BE2C (cell line): ENCODE measurements at places on chromosomes 1 and 21.

DNA sequence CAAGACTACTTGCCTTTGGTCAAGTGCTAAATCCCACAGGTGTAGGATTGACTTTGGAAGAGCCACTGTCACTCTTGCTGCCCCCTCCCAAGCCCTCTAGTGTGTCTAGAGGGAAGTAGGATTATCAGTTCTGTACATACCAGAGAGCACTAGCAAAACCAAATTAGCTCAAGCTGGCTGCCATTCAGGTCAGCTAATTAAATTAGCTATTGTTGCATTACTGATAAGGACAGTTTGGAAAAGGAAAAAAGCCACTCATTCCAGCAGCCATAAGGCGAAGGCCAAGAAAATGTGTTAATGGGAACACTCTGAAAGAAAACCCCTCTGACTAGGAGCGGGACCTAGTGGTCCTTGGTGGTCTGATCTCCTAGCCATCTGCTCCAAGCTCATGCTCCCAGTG is 321.7 kb downstream of the PBX1 start:
- no peak for DNase-seq

- no peak for DNase-seq
Measured at GRCh38 chr1:154499446-154499845, 2.6 kb upstream of the TDRD10 start.

DNA sequence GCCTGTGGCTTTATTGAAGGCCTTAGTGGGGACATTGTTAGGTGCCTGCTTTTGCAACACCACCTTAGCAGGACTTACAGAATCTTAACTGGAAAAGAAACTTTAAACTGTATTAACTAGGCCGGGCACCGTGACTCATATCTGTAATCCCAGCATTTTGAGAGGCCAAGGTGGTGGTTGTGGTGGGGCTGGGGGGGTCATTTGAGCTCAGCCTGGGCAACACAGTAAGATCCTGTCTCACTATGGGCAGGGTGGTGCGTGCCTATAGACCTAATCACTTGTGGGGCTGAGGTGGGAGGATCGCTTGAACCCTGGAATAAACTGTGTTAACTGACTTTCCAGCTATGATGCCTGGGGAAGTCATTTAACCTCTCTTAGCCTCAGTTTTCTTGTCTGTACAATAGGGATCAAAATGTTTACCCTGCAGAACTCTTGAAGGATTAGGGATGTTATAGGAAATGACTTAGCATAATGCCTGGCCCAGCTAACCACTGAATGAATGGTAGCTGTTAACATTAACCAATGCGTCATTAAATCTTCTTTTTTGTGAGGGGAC is 39.5 kb downstream of the IER5 start:
- no peak for DNase-seq

DNA sequence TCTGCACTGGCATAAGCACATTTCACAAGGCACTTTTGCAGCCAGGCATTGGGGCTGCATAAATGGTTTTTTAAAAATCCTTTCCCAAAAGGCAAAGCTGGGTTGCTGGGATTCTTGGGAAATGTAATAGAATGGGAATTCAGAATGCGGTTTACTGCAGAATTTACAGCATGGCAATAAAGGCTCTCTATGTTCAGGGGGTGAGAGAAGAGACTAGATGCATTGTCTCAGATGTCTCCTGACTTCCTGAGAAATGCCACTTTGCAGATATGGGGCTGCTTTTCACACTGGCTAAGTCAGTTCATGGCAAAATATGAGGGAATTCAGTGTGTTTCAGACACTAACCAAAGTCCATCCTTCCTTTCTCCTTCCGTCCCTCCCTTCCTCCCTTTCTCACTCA is 13.5 kb downstream of the FCGR2B start:
- no peak for DNase-seq

DNA sequence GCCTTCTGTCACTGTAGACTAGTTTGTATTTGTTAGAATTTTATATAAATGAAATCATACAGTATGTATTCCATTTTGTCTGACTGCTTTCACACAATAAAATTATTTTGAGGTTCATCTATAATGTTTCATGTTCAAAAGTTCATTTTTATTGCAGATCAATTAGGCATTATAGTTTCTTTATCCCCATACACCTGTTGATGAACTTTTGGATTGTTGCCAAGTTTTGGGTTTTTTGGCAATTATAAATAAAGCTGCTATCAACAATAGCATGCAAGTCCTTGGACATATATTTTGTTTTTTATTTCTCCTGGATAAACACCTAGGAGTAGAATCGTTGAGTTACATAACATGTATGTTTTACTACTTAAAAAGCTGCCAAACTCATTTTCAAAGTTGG is 47.1 kb upstream of the FAM3B start:
- DNase-seq: no peak

- no peak for DNase-seq
Measured at GRCh38 chr1:173489149-173489600, 12.0 kb downstream of the PRDX6 start.

DNA sequence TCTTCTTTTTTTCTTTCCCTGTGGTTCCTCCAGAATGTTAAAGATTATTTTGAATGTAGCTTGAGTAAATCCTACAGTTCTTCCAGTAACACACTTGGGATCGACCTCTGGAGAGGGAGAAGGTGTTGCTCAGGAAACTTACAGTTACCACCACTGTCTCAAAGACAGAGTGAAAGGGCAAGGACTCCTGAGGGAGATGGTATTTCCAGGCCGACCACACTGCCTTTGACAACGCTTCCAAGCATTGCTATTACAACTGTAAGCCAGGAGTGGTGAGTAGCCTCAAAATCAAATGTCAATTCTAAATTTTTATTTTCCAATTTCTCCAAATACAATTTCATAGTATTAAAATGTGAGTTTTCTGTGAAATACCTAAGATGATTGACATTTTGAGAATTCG is 125.9 kb downstream of the PDE4B start:
- DNase-seq: no peak

GRCh38 chr21:45041351-45041805 is 33.0 kb upstream of the ADARB1 start:
- DNase-seq: peak; percentile 67

- no peak for DNase-seq
Measured at GRCh38 chr1:192104852-192105251, 53.4 kb upstream of the RGS18 start.

GRCh38 chr1:44313265-44313918 is 41.7 kb downstream of the ERI3 start:
- no peak for DNase-seq

- DNase-seq: no peak
Measured at GRCh38 chr1:207952617-207953542, 42.0 kb upstream of the CD34 start.

DNA sequence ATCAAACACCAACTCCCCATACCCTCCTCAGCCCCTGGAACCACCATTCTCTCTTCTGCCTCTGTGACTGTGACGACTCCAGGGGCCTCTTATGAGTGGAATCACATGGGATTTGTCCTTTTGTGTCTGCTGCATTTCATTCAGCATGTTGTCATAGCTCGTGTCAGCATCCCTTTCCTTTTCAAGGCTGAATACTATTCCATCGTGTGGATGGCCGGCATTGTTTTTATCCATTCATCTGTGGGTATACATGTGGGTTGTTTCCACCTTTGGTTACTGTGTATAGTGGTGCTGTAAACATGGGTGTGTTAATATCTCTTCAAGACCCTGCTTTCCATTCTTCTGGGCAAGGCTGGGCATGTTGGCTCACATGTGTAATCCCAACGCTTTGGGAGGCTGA is 17.1 kb upstream of the OBSCN start:
- no peak for DNase-seq

DNA sequence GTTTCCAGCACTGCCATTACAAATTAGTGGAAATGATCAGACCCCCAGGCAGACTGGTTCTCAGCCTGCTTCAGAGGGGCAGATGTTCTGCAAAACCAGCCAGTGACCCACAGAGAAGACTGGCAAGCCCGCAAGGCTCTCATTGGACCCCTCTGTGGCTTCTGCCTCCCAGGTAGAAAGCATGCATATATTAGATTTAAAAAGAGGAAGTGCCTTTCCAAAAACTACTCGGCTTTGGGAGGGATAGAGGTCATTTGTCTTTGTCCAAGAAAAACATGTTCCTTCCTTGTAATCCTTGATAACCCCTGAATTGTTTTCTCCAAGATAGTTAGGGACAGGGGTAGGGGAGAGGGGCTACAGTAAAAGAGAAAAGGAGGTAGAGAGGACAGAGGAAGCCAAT is 11.8 kb downstream of the HIVEP3 start:
- no peak for DNase-seq

GRCh38 chr1:158830904-158831507 is at the start of gene MNDA:
TSS of gene MNDA (plus strand) at chr1:158831351. CDS start at chr1:158842154, 10,803 bp downstream.
- no peak for DNase-seq

DNA sequence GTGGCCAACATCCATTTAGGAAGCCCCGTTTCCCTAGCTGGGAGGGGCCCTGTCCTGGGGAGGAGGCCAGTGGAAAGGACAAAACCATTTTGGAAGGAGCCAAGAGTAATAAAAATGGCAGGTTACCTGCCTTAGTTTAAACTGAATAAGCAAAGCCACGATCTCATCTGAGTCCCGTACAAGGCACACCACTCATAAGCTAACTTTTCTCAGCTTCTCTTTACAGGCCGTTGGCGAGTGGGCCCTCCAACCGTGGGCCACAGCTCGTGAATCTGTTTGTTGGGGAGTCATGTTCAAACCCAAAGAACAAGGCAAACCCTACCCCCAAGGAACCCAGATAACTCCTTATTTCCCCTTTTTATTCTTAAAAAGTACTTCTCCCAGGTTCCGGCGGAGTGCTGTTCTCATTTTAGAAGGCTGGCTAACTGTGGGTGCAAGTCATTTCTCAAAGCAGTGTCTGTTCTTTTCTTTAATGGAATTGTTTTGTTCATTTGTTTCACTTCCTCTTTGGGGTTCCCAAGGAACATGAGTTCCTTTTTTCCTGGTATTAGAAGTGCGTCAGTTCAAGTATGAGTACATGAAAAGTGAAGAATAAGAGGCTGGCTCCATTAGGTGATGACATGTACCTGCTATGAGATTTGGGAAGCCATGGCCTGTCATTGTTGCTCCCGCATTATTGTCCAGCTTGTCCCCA is 89.0 kb downstream of the PSMG1 start:
- DNase-seq: no peak

- DNase-seq: no peak
Measured at GRCh38 chr1:181037386-181037785, 3.6 kb downstream of the MR1 start.

DNA sequence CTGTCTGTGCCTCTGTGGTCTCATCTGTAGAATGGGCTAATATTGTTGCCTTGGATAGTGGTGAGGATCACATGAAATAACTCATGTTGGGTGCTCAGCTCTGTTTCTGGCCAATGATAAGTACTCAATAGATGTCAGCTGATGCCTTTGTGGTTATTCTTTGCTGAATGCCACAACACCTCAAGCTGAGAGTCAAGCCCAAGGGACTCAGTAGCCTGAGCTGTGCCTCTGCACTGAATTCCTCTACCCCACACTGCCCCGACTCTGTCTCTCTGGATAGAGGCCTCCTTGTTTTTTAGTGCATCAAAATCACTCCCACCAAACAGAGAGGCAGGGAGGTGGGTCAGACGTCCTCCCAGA is 196.1 kb upstream of the VAMP3 start:
- no peak for DNase-seq

- DNase-seq: peak; percentile 66
Measured at GRCh38 chr1:2091611-2092604, 41.7 kb downstream of the PRKCZ start.

- no peak for DNase-seq
Measured at GRCh38 chr1:206798384-206798996, 26.2 kb upstream of the IL10 start.

GRCh38 chr21:42763581-42764442 is 110.4 kb downstream of the PDE9A start:
- no peak for DNase-seq

DNA sequence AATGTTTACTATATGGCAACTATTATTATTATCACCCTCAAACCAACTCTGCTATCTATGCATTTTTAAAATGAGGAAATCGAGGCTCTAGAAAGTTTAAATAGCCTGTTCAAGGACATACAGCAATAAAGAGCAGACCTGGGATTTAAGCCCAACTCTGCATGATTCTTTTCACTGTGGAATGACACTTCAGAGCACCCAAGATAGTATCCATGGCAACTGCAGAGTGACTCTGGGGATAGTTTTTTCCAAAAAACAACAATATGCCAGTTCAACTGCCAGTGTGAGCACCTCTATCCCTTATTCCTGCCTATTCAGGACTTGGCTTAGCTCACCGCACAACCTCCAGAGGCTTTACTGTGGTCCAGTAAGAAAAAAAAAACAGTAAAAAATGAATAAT is 293.9 kb downstream of the BRINP2 start:
- no peak for DNase-seq

GRCh38 chr21:8991968-8992621 is 1529.3 kb upstream of the TPTE start:
- peak; percentile 73 for DNase-seq

DNA sequence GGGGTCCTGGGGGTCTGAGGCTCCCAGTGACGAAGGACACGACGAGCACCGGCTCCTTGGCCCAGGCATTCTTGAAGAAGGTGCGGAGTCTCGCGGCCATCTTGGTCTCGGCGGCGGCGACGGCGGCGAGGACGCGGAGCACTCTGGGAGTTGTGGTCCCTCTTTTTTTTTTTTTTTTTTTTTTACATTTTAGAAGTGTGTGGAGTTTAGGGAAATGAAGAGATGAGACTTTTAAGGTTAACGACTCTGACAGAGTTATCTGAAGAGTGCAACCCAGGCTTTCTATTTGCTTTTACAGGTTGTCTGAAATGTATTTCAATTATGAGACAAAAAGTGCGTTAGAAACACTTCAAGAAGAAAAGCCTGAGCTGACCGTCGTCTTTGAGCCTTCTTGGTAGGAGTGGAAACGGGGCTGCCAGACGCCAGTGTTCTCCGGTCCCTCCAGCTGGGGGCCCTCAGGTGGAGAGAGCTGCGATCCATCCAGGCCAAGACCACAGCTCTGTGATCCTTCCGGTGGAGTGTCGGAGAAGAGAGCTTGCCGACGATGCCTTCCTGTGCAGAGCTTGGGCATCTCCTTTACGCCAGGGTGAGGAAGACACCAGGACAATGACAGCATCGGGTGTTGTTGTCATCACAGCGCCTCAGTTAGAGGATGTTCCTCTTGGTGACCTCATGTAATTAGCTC is 9.7 kb downstream of the OR2B11 start:
- DNase-seq: peak; percentile 43

DNA sequence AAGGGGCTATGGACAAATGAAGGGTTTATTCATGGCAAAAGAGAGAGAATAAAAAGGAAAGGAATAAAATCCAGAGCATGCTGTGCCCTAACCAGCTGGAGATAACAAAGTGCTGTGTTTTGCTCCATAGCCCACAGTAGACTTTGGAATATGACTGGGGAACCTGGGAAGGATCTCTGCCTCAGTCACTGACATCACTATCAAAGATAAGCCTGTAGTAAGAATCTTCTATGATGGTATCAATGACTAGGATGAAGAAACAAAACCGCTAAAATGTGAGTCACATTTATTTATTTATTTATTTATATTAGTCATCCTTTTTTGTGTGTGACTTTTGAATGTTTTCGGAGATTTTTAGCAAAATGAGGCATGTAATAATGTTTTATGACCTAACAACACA is 56.3 kb downstream of the NVL start:
- DNase-seq: no peak
